Spinal cord (tissue), 10 donors: ENCODE measurements at places on chromosomes 1 and 21. TPM values are rescaled to one million over a fixed set of nuclear protein-coding genes. Genes with fewer than 3 reads are reported as not detected.

SLAMF8 gene
- 0.40 TPM for total RNA-seq

DNA sequence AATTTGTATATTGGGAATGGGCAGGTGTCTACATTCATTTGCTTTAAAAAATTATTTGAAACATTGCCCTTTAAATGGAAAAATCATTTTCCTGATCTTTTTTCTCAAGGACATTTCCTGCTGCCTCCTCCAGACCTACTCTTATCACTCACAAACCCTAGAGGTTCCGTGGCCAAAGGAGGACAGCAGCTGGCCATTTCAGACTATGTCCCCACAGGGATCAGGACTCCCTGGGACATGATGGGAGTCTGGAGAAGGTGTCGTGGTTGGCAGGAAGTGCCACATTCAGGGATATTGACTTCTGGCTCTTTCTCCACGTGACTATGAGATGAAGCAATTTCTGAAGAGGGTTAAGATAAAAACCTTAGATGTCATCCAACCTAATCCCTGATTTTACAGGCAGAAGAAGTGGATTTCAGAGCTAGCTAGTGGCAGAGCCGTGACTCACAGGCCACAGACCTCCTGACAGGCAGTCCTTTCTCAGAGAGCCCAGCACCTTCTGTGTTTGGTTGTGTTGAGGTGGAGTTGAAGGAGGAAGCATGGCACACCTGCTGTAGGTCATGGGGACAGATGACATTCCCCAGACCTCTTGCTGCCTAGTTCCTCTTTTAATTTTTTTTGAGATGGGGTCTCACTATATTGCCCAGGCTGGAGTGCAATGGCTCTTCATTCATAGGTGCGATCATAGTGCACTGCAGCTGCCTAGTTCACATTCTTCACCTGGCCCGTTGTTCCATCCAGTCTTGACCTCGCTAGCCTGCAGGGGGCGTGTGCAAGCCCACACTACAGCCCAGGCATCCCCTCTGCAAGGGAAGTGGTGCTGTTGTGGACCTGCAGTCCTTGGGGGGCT lies 25.5 kb upstream of the IL10 start:
- H3K4me3 ChIP-seq: no peak overlapping the region
- no peak overlapping the region for H3K27ac ChIP-seq
- no peaks in the 10 kb centered on the region for H3K27me3 ChIP-seq
- no peaks in the 10 kb centered on the region for H3K4me1 ChIP-seq

CDC42 gene
- total RNA-seq: 542 TPM

DNA sequence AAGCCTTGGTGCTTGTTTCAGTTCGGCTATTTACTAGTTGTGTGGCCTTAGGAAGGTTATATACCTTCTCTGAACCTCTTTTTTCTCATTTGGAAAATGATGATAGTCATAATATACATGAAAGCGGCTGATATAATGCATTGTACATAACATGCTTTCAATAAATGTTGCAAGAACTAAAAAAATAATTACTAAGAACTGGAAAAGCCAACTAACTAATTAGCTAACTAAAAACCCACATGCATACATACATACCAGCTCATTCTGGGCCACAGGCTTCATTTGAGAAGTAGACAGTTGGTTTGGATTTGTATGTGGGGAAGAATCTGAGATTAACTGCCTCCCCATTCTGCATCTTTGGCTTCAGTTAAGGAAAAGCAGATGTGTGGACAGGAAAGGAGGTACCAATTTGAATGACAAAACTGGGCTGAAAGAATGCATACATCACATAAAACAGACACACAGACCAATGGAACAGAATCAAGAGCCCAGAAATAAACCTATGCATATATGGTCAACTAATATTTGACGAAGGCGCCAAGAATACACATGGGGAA lies 217.9 kb downstream of the TM2D1 start:
- no peak for DNase-seq
- H3K27ac ChIP-seq: no peak overlapping the region
- no peaks in the 10 kb centered on the region for H3K27me3 ChIP-seq
- H3K4me3 ChIP-seq: no peak overlapping the region

DNA sequence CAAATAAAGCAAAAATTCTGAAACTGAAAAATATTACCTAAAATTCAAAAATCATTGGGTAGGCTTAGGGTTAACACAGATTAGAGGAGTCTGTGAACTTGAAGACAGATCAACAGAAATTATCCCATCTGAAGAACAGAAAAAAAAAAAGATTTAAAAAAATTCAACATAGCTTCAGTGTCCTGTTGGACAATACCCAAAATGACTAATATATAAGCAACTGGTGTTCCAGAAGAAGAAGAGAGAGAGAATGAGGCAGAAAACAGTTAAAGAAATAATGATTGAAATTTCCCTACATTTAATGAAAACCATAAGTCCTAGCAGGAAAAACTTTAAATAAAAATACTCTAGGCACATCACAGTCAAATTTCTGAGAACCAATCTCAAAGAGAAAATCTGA lies 31.5 kb downstream of the TMCO1 start:
- no peaks in the 10 kb centered on the region for H3K4me1 ChIP-seq
- H3K4me3 ChIP-seq: no peak overlapping the region
- H3K36me3 ChIP-seq: peaks cover 14% of the 10 kb centered on the region

- no peak overlapping the region for H3K27ac ChIP-seq
- H3K4me1 ChIP-seq: no peaks in the 10 kb centered on the region
- H3K27me3 ChIP-seq: no peaks in the 10 kb centered on the region
- no peak for DNase-seq
- no peaks in the 10 kb centered on the region for H3K36me3 ChIP-seq
Observed at GRCh38 chr1:200154069-200154767, 126.7 kb downstream of the NR5A2 start.

CAPN8 gene
- 0.10 TPM for total RNA-seq

RPTN gene
- total RNA-seq: not detected

ST6GALNAC5 gene
- total RNA-seq: 11.0 TPM

GRCh38 chr1:42937836-42938644 lies 20.6 kb downstream of the SLC2A1 start:
- no peak overlapping the region for H3K4me3 ChIP-seq
- peaks cover 25% of the 10 kb centered on the region for H3K4me1 ChIP-seq
- no peak for DNase-seq
- no peak overlapping the region for H3K27ac ChIP-seq

DNA sequence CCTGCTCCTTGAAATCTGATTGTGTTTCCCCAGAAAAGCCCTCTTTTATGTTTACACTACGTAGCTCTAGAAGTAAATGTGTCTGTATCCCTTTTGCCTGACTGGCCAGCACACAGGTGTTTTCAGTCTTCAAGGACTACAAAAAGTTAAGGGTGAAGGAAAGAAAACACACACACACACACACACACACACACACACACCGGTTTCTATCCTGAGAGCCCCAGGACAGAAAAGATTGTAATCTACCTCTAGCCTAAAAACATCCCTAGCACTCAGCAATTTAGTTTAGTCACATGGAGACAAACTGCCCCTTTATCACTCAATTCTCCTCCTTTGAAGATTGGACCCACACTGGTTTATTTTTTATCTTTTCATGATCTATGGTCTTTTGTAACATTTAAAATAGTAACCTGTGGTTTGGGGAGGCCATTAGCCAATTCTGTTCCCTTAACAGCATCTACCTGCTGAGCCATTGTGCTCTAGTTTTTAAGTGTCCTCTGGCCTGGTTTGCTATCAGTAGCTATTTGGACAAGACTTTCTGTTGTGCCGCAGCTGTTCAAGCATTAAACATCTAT lies 15.8 kb upstream of the TRIM45 start:
- DNase-seq: no peak
- no peak overlapping the region for H3K27ac ChIP-seq
- H3K4me1 ChIP-seq: no peaks in the 10 kb centered on the region
- H3K36me3 ChIP-seq: no peaks in the 10 kb centered on the region
- H3K4me3 ChIP-seq: no peak overlapping the region
